IgD-negative memory B cell (primary cell): ENCODE measurements at places on chromosomes 2 and 18. TPM values are rescaled to one million over a fixed set of nuclear protein-coding genes. Genes with fewer than 3 reads are reported as not detected.

Gene ARHGEF33
- polyA plus RNA-seq, result not detected

Gene LAMA3
- polyA plus RNA-seq, result not detected

Gene UGT1A3
- polyA plus RNA-seq, result not detected

Gene SLC14A1
- polyA plus RNA-seq, result 3.5 TPM

Gene IL36B
- not detected for polyA plus RNA-seq

Gene ALPI
- polyA plus RNA-seq, result not detected

Gene RAPGEF4
- polyA plus RNA-seq, result not detected

Gene DSEL
- not detected for polyA plus RNA-seq

Gene ABCG8
- not detected for polyA plus RNA-seq

Gene AKAIN1
- not detected for polyA plus RNA-seq

Gene AQP12B
- not detected for polyA plus RNA-seq

Gene PLCD4
- 0.40 TPM for polyA plus RNA-seq

Gene DTNA
- polyA plus RNA-seq, result not detected

Gene TBR1
- not detected for polyA plus RNA-seq

Gene IL18R1
- polyA plus RNA-seq, result 2.2 TPM

Gene EXOC6B
- polyA plus RNA-seq, result 3.2 TPM

Gene C2orf74
- polyA plus RNA-seq, result 40.9 TPM

Gene RAX
- not detected for polyA plus RNA-seq

Gene ANKRD62
- not detected for polyA plus RNA-seq

Gene DCC
- not detected for polyA plus RNA-seq

Gene STRADB
- 40.0 TPM for polyA plus RNA-seq

Gene PROKR1
- not detected for polyA plus RNA-seq

Gene KATNAL2
- polyA plus RNA-seq, result 0.59 TPM
